Dermis microvascular lymphatic vessel endothelial cell (primary cell): ENCODE measurements at places on chromosomes 16 and 17. TPM values are rescaled to one million over a fixed set of nuclear protein-coding genes. Genes with fewer than 3 reads are reported as not detected.

- DNase-seq: no peak
Observed at GRCh38 chr16:57708168-57708567, 13.6 kb downstream of the DRC7 start.

GRCh38 chr16:81286190-81286589, 28.6 kb upstream of the GAN start:
- DNase-seq: no peak

- DNase-seq: no peak
Observed at GRCh38 chr17:42509409-42509808, 26.6 kb upstream of the NAGLU start.

DNA sequence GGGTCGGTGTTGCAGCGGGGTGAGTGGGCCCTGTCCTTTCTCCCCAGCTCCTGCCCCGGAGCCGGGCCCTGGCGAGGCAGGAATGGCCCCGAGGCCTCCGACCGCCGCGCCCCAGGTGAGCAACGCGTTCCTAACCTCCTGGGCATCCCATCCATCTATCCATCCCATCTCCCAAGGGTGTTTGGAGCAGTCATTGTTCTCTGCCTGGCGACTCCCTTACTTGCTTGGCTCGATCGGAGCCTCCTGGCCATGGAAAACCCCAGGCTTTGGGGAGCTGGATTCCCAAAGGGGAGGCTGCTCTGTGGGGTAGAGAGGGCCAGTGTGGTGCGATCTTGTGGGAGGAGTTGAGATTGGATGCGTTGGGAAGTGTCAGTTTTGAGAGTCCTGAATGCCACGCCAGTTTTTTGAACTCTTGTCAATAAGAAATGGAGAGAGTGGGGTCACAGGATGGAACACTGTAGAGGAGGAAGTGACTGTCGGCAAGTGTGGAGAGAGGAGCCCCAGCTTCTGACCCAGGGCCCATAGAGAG, 684 bp downstream of the ZFP90 start:
- DNase-seq: peak; percentile 22

GRCh38 chr17:48553826-48554225, 8.9 kb upstream of the HOXB2 start:
- no peak for DNase-seq

- DNase-seq: no peak
Observed at GRCh38 chr17:82791532-82791931, 39.7 kb downstream of the TBCD start.

DNA sequence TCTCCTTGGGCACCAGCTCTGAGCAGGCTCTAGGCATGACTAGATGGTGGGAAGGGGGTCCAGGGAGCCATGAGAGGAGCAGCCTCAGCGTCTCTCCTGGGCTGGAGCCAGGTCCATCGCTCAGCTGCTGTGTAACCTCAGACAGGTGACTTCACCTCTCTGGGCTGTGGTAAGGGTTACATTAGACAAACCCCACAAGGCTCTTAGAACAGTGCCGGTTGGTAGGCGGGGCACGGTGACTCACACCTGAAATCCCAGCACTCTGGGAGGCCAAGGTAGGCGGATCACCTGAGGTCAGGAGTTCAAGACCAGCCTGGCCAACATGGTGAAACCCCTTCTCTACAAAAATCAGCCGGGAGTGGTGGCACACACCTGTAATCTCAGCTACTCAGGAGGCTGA, 18.1 kb upstream of the NPTX1 start:
- no peak for DNase-seq

- DNase-seq: no peak
Observed at GRCh38 chr16:89822188-89823086, 5.8 kb upstream of the SPIRE2 start.

GRCh38 chr17:45144199-45145034, 3.9 kb upstream of the HEXIM1 start:
- no peak for DNase-seq

DNA sequence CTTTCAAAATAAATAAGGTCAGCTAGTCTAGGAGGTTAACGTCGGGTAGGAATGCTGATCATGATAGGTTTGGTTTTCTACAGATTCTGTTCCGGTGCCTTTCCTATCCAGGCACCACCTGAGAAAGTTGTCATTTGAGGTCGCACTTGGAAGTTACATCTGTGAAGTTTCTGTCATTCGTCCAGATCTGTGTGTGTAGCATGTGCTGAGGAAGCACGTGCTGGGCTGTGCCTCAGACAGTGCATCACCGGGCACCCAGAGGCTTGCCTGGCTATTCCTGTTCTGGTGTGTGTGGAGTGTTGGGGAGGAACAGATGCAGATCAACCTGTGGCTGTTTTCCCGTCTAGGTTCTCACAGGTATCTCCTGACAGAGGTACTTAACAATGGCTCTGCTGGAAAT, 42.6 kb downstream of the DNAJA2 start:
- no peak for DNase-seq

GRCh38 chr16:4309102-4309832, 6.6 kb upstream of the GLIS2 start:
- no peak for DNase-seq

DNA sequence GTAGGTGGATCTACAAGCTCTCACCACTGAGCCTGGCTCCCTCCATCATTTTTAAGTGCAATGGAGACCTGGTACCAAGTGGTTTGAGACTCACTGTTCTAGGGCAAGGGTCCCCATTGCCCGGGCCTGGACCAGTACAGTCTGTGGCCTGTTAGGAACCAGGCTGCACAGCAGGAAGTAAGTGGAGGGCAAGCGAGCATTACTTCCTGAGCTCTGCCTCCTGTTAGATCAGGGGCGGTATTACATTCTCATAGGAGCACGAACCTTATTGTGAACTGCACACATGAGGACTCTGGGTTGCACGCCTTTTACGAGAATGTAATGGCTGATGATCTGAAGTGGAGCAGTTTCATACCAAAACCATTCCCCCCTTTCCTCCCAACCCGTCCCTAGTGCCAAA, 6.8 kb upstream of the ZNF594 start:
- DNase-seq: no peak

GRCh38 chr16:50574745-50575136, 26.5 kb downstream of the NKD1 start:
- DNase-seq: no peak

DNA sequence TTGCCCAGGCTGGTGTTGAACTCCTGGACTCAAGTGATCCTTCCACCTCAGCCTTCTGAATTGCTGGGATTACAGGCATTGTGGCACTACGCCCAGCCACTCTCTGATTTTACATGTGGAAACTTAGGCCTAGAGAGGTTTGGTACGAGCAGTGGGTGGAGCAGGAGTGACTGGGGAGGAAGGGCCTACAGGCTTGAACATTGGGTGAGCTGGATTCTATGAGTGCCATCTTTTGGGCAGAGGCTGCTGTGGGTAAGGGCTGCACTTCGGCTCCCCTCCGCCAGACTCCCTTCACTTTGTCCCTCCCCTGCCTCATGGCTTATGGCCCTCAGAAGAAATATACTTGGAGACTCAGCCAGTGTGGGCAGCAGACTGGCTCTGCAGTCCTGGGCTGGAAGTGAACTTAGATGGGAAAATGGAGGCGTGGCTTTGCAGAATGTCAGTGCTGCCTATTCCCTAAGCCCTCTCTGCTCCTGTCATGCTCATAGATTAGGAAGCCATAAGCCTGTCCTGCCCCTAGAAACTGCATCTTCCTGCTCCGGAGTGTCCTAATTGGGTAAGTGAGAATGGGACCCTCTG, 9.5 kb upstream of the MRC2 start:
- no peak for DNase-seq

GRCh38 chr16:54986409-54986808, 55.7 kb downstream of the IRX5 start:
- no peak for DNase-seq

GRCh38 chr17:235831-236640, 54.6 kb upstream of the DOC2B start:
- no peak for DNase-seq

Gene CTRB1
- total RNA-seq: not detected in 2 replicates

Gene SLC38A10
- total RNA-seq: 42.2 and 59.5 TPM in 2 replicates

Gene KRTAP4-9
- total RNA-seq: not detected in 2 replicates

Gene CPHXL2
- total RNA-seq: not detected in 2 replicates

Gene TMEM220
- 1.9 and 2.3 TPM in 2 replicates for total RNA-seq
